Cerebellar cortex (tissue), 1 donor: ENCODE measurements at places on chromosomes 11 and 22.

DNA sequence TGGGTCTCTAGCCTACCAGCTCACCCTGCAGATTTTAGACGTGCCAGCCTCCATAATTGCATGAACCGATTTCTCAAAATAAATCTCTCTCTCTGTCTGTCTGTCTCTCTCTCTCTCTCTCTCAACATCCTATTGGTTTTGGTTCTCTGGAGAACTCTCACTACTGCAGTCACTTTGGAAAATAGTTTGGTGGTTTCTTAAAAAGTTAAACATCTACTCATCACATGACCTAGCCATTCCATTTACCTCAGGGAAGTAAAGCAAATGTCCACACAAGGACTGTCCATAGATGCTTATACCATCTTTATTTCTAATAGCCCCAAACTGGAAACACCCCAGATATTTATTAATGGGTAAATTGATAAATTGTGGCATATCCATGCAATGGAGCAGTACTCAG is 119.5 kb downstream of the SNX19 start:
- DNase-seq, result no peak

- no peak for DNase-seq
These were observed 689.7 kb downstream of the TBC1D22A start for GRCh38 chr22:47452184-47452583.

GRCh38 chr22:35337932-35338331 is 38.2 kb downstream of the TOM1 start:
- DNase-seq, result peak; percentile 23

GRCh38 chr22:33659448-33659847 is 260.8 kb downstream of the LARGE1 start:
- no peak for DNase-seq

GRCh38 chr22:38504731-38505540 is 1.2 kb downstream of the DDX17 start:
- DNase-seq, result no peak

- no peak for DNase-seq
These were observed 504 bp downstream of the CFL1 start for GRCh38 chr11:65857500-65857852.

- no peak for DNase-seq
These were observed 2.6 kb downstream of the KCNJ5 start for GRCh38 chr11:128893578-128894285.

- no peak for DNase-seq
These were observed 20.2 kb downstream of the C22orf31 start for GRCh38 chr22:29041408-29041807.

GRCh38 chr22:36355362-36355761 is 32.4 kb downstream of the MYH9 start:
- DNase-seq, result no peak

- DNase-seq, result peak; percentile 49
These were observed 38.0 kb upstream of the ARFGAP3 start for GRCh38 chr22:42895087-42895486.

- DNase-seq, result no peak
These were observed 18.1 kb downstream of the MCM5 start for GRCh38 chr22:35418088-35418487.
